ENCODE measurements at places on chromosomes 7 and 10.

GRCh38 chr10:97612386-97612785 is 20.9 kb downstream of the MORN4 start:
- DNase-seq = no peak

- DNase-seq = no peak
Observed at GRCh38 chr7:81767926-81768325, 1.9 kb downstream of the HGF start.

- DNase-seq = no peak
Observed at GRCh38 chr7:49093218-49093617, 168.9 kb downstream of the CDC14C start.

DNA sequence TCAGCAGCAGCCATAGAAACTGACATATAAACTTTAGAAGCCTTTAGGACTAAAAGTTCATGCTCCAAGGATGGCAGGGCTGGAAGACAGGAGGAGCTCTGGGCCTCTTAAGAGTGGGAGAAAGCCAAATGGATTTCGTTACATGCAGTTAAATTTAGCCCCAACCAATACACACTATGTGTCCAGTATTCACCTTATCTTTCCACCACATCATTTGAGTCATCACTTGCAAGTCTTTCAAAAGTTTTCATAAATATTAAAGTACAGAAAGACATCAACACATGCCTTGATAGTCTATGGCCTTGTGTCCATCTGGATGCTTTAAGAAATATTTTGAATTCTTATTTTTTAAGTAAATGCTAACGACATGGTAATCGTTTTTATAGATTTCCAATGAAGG is 392.4 kb upstream of the LRRN3 start:
- DNase-seq = no peak

DNA sequence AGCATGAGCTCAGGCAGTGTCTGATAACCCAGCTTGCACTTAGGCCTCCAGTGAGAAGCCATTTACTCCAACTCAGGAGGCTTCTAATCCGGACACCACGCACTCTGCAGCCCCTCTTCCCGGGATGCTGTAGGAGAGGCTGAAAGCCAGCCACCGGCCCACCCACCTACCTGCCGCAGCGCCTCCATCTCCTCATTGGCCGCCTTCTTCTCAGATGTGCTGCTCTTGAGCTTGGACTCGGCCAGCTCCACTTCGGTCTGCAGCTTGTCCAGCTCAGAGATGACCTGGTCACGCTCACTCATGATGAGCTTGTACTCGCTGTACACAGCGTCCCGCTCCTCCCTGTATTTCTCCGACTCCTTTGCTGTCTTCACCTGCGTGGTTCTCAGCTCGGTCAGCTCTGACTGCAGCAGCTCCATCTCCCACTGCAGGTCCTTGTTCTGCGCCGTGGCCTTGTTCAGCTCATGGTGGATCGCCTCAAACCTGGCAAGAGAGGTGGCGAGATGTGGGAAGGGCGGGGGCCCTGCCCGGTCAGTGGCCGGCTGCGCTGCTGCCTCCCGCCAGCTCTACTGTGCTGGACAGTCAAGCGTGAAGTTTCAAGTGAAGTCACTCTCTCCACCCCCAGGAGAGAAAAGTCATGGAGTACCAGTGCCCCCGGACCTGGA is 84.7 kb downstream of the DLG5 start:
- DNase-seq = no peak

DNA sequence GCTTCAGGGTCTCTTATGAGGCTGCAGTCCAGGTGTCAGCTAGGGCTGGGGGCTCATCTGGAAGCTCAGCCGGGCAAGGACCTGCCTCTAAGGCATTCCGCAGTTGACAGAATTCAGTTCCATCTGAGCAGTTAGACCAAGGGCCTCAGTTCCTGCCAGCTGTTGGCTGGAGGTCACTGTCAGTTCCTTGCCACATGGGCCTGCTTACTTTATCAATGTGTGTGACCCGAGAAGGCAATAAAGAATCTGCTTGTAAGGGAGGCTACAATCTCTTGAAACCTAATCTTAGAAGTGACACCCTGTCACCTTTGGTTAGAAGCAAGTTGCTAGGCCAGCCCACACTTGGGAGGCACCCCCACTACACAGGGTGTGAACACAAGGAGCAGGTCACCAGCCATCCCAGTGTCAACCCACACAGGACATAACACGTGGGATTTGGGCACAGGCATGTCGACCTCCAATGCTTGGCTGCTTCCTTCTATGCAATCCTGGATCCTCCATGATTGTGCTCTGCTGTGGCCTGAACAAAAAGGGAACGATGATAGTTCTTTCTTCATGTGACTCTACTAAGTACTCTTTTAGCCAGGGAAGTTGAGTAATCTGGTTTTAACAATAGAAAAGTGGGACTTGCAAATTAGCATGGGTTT is 41.8 kb downstream of the MTURN start:
- DNase-seq = no peak

Data from BE2C (cell line).